ENCODE measurements at places on chromosomes 6 and 20. TPM values are rescaled to one million over a fixed set of nuclear protein-coding genes. Genes with fewer than 3 reads are reported as not detected.

The DEFB118 gene
- total RNA-seq = not detected

The R3HDML gene
- total RNA-seq = not detected

The LRFN2 gene
- total RNA-seq = not detected

The GMEB2 gene
- 12.5 TPM for total RNA-seq

The KLC4 gene
- total RNA-seq = 14.2 TPM

The ATP9A gene
- 13.9 TPM for total RNA-seq

The ADRM1 gene
- total RNA-seq = 104 TPM

The HSF2 gene
- 25.6 TPM for total RNA-seq
